ENCODE measurements at places on chromosomes 2 and 18.

- no peak for DNase-seq
Measured at GRCh38 chr2:100580367-100581276, 17.8 kb downstream of the PDCL3 start.

- DNase-seq = no peak
Measured at GRCh38 chr18:24404591-24404990, 7.0 kb upstream of the OSBPL1A start.

GRCh38 chr18:10847907-10848306 is 301.5 kb downstream of the PIEZO2 start:
- no peak for DNase-seq

GRCh38 chr2:172513524-172513900 is 42.4 kb upstream of the PDK1 start:
- no peak for DNase-seq

DNA sequence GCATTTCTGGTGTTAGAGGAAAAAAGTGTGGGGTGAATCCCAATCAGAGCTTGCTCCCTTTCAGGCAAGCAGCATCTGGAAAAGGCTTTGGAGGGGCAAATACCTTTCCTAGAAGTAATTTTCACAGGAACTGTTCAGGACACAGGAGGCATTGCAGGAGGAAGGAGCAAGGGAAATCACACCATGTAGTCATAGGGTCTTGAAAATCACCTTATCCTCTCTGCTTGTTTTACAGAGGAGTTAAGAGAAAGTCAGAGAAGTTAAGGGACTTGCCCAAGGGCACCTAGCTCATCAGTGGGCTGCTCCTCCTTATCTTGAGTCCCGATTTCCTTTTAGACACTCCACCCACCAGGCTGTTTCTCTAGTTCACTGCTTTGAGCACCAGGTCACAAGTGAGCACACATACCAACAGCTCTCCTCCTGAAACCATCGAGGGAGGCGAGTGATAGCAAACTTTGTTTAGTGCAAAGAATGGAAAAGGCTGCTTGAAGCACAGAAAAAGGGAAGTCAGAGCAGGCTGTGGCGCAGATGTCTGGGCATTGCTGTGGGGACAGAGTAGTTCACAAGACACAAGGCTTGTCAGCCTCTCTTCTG is 89.2 kb upstream of the CXCR4 start:
- no peak for DNase-seq

GRCh38 chr2:170675701-170676100 is 39.4 kb upstream of the SP5 start:
- no peak for DNase-seq

GRCh38 chr2:157698430-157698829 is 69.8 kb upstream of the ACVR1C start:
- no peak for DNase-seq

DNA sequence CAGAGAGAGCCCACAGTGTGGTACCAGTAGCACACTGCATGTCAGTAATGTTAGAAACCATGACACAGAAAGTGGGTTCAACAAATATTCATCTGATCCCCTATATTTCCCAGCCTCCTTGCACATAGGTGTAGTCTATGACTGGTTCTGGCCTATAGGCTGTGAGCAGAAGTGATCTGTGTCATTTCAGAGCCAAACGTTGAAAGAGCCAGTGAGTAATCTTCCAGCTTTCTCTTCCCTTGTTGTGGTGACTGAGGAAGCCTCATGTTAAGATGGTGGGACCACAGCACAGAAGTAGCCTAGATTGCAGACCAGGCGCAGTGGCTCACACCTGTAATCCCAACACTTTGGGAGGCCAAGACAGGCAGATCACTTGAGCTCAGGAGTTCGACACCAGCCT is 4.1 kb downstream of the TMEM237 start:
- DNase-seq = no peak

DNA sequence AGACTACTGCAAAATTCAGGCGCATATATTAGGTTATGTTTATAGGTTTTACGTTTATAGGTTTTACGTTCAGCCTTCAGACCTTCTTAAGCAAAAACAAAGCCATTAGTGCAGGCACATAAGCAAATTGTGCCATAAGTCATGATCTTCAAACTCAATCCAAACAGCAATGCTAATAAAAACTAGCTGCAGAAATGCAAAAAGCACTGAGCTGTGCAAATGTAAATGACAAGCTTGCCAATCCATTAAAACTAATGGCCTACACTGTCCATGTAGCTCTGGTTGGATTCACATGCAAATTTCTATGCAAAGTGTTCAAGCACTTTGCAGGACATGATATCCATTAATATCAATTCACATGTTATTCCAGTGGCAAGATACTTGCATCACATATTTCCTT is 50.9 kb downstream of the LRPPRC start:
- DNase-seq = no peak

- no peak for DNase-seq
Measured at GRCh38 chr2:165893556-165893955, 60.0 kb downstream of the TTC21B start.

DNA sequence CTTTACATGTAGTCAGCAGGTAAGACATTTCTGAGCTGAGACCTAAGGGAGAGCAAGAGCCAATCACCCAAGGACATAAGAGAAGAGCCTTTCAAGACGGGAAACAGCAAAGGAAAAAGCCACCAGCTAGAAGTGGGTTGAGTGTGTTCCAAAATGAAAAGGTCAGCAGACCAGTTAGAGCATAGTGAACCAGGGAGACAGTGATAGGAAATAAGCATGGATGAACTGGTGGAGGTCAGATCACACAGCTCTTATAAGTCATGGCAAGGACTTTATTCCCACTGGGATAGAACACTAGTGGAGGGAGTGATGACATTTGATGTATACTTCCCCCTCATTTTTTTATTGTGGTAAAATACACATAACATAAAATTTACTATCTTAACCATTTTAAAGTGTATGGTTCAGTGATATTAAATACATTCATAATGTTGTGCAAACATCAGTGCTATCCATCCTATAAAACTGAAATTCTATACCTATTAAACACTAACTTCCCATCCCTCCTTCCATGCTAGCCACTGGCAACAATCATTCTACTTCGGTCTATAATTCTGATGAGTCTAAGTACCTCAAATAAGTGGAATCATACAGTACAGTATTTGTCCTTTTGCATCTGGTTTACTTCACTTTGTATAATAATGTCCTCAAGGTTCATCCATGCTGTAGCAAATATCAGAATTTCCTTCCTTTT is 155.8 kb upstream of the WDSUB1 start:
- no peak for DNase-seq

Data from cardiac septum (tissue), 1 donor.